Urinary bladder (tissue), 4 donors: ENCODE measurements at places on chromosomes 3 and 15. TPM values are rescaled to one million over a fixed set of nuclear protein-coding genes. Genes with fewer than 3 reads are reported as not detected.
A peak's percentile ranks its signal among the peaks of the same experiment; 100 is the strongest.

DNA sequence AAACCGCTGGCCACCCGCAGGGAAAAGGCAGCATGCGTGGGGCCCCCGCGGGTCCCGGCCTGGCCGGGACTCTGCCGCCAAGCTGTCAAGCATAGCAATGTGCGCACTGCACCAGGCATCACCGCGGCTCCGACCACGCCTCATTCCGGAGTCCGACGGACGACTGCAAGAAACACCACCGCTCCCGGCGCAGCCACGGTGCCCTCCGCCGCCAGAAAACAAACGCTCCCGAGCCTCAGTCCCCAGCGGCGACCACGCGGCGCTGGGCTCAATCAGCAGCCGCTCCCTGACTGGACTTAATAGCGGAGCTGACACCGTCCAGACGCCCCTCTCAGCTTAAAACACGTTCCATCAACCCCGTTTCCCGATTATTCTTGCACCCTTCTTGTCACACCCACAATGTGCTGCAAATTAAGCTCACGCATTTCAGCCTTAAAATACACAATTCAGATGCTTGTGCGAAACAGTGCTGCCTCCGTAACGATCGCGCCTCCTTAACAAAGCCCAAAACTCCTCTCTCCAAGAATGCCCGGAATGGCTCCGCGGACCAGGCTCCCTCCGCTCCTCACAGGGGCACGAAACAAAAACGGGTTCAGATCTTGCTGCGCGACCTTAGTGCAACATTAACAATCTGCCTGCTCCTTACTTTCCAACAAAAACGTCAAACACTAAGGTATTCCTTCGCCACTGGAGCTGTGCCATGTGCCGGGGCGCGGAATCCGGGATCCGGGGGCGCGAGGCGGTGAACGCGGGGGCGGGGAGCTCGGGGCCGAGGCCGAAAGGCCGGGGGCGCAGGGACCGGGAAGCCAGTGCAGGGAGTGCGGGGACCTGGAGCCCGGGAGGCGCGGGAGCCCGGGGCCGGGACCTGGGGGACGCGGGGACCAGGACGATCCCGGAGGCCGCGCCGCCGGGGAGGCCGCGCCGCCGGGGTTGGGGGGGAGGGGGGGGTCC lies 655 bp downstream of the CYFIP1 start:
- no peak for DNase-seq

DNA sequence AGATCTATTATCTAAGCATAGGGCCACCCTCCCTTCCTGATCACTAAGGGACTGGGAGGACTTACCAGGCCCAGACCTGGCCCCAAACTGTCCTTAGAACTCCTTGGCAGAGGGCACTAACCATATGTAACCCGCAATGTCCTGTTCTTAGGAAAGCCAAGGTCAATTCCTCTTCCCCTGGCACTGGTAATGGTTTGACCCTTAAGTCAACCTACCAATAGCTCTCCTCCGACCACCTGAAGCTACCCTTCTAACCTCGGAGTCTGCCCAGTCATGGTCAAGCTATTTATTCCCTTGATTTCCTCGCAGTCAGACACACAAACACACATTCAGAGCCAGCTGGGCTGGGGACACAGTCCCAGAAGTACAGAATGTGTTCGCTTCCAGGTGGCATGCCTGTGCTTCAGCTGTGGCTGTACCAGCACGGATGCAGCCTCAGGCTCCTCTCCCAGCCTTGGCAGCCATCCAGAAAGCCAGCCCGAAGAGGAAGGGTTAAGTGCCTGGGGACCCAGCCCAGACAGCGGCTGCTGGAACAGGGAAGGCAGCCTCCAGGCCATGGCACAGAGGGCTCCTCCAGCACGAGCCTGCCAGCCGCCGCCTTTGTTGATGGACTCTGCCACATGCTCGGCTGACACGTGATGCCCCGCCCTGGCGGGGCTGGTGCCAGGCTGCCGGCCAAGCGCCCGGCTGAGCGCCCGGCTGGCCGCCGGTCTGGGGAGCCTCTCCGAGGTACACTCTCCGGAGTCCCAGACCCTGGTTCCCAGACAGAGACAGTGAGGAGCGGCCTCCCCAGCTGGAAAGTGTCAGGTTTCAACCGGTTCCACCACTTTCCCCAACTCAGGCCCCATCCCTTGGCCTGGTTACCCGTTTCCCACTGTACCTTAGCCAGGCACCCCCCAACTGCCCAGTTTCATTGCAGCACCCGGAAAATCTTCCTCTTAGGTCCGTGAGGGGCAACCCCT lies 5.5 kb downstream of the BMF start:
- peak; percentile 88 for DNase-seq

GRCh38 chr15:31098491-31098917 lies 3.0 kb downstream of the TRPM1 start:
- no peak for DNase-seq

ITPKA gene
- 0.37 TPM for total RNA-seq

DNA sequence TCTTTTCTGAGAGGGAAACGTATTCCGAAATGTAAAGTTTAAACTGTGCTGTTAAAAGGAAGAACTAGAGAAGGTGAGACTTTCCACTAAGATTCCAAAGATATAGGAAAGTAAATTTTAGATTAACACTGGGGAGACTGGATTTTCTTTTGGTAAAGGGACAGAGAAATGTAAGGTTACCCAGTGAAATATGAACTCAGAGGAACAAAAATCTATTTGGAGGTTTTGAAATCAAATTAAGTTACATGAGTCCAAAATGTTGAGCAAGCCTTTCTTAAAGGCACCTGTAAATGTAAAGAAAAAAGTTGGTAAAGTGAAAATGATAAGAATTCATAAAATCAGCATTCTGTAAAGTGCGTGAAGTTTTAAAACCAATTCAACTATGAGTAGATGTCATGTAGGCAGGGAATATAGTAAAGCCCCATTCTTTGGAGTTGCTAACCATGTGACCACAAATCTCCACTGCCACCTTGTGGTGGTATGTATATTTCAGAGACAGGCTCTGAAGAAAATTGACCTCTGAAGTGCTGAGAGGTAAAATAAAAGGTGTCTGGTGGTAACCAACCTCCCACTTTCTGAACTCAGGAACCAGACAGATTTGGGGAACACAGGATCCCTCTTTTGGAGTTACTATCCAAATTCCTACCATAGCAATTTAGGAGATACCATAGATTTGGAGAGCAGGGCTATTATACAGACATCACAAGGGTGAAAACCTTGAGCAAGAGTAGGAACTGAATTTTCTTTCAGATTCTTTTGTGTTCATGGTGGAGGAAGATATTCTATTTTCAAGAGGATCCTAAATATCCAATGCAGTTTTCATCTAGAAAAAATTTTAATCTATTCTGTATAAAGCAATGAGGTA lies 215.3 kb downstream of the ROBO2 start:
- DNase-seq, result peak; percentile 8

GRCh38 chr3:128493570-128494366 lies 767 bp upstream of the GATA2 start:
- DNase-seq, result no peak

PCLAF gene
- 41.5 TPM for total RNA-seq
